ENCODE measurements at places on chromosomes 3 and 15.
A peak's percentile ranks its signal among the peaks of the same experiment; 100 is the strongest.

DNA sequence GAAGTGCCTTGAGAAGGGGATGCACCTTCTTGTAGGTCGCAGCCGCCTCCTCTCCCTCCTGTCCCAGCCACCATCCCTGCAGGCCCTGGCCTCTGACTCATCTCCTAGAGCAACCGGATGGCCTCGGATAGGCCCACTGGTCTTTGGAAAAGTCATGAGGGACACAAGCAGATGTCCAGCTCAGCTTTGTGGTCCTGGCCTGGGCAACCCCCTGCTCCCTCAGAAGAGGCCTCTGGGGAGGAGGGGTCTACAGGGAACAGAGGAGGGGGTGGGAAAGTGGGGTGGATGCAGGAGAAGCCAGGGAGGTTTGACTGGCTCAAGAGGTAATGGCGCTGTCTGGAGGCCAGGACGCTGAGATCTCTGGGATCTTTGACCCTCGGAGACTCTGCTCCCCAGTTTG, 259.2 kb upstream of the TLE3 start:
- DNase-seq = no peak

DNA sequence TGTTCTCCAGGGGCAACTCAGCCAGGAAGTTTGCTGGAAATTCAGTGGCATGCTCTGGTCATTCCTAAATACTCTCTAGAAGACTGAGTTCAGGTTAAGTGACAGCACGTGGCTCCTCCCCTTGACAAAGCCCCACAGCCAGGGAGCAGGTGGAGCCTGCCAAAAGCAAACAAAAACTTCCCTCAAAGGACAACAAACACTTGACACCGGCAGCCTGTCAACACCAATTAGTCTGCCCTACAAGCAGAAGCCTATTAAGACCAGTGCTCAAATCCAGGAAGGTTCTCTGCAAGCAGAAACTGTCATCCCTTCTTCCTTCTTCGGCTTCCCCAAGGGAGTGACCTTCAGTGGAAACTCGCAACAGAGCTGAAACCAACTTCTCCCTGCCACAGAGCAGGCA, 5.0 kb downstream of the MEX3B start:
- no peak for DNase-seq

DNA sequence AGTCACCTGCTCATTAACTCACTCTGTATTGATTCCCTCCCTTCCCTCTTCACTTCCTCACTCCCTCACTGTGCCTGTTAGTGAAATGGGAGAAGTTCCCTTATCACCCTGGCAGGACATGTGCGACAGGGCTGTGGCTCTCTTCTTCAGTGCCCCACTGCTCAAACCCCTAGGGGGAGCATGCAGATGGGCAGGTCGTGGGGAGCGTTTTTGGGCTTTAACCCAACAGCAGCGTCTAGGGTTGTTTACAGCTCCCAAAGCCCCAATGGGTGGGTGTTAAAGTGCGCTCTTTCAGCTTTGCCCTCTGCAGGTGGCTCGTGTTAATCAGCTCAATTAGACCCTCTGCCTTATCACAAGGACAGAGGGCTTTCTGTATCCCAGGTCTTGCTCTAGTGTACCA, 447.8 kb upstream of the PROK2 start:
- no peak for DNase-seq

DNA sequence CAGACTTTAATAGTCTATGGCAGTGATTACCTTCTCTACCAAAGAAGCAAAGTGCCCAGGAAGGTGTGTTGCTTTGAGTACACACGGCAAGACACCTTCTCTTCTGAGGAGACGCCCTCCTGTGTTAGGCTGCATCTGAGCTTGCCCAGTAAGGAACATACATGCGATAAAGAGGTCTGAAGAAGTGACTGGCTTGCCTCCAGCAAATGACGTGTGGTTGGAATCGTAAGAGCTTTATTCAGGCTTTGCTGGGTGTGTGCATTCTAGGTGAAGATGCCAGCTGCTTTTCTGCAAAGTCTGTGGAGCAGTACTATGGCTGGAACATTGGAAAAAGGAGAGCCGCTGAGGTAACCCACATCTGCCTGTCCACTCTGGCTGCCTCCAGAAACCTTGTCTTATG, 22.4 kb downstream of the MAP6D1 start:
- no peak for DNase-seq

DNA sequence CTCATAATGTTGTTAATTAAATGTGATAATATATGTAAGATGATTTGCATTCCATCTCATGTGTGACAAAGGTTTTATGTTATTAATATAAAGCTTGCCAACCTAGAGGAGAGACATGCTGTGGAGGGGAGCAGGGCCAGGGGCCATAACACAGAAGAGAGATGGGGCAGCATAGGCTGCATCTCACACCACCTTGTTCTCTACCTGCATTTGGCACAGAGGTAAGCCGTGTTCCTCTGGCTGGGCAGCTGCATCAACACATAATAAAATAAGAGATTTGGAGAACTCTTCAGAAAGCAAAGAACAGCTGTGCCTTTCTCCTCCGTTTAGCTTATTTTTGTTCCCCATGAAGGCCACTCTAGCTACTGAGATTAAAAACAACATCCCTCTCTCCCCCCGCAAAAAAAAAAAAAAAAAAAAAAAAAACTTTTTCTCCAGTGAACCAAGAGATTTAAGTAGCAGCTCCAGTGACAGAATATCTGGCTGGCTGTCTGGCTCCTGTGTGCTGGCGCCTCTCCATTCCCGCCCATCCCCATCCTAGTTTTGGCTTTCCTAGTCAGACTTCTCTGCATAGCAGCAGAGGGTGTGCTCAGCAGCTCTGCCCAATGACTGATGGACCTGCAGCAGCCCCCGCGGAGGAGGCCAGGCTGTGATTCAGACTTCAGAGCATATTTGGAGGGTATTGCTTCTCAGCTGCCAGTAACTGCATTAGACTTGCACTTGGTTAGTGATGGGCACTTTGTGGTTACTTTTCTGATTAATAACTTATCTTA, 52.2 kb upstream of the STXBP5L start:
- no peak for DNase-seq

- DNase-seq = no peak
Measured at GRCh38 chr3:53799338-53799865, 46.8 kb downstream of the CHDH start.

DNA sequence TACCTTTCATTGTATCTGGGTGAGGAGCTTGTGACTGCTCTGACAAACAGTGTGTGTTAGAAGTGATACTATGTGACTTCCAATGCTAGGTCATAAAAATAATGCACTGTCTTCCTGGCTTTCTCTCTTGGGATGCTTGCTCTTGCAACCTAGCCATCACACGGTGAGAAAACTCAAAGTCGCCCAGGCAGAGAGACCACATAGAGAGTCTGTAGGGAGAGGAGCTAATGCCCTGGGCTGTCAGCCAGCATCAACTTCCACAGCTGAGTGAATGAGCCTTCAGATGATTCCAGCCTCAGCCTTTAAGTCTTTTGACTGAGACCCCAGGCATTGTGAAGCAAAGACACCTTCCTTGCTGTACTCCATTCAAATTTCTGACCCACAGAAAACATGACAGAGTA, 220.6 kb upstream of the SGO1 start:
- DNase-seq = no peak

- DNase-seq = peak; percentile 3
Measured at GRCh38 chr15:37764733-37765191, 169.7 kb upstream of the TMCO5A start.

- DNase-seq = no peak
Measured at GRCh38 chr3:53730576-53730975, 115.6 kb downstream of the CHDH start.

GRCh38 chr3:121998611-121999473, 23.2 kb downstream of the ILDR1 start:
- DNase-seq = no peak

DNA sequence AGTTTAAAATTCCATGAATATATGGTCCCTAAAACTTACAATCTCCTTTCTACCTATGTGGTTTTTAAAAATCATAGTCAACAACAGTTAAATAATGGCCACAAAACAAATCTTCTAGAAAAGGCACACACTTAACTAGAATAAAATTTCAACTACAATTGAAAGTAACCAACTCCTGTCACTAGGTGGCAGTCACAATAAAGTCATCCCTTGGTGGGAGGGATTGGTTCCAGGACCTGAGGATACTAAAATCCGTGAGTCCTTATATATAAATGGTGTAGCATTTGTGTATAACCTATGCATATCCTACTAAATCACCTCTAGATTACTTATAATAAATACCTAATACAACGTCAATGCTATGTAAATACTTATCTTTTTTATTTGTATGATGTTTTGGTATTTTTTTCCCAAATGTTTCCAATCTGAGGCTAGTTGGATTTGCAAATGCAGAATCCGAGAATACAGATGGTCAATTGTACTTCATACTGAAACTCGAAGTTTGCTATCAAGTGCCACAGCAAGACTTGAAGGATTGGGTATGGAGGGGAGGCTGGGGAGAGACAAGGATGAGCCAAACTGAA, 172.6 kb downstream of the FMN1 start:
- no peak for DNase-seq

DNA sequence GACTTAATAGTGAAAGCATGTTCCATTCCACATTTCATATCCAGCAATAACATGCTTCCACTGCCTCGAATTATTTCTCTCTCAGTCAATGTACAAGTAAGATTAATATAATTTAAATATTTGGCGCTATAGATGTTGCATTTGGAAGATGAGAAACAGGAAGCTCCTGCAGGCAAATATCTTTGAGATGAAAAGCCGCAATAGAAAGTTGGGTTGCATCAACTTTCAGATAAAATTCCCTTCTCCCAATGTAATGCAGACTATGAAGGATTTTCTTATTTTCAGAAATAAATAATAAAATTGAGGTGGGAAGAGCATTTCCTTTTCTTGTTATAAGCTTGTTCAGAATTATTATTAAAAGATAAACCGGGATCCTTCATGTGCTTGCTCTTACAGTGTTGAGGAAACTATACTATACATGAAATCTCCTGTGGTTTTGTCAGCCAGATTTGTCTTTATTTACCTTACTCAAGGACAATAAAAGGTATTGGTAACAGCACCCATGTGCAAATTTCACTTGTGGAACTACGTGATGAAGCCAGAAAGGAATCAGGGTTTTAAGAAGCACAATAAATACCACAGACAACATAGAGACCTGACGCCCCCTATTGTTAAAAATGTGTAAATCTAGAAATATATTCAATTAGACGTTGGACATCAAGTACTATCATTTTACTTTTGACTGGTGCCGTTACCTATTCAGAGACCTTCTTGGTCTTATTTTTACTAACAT, 307.0 kb downstream of the ARPP21 start:
- no peak for DNase-seq

GRCh38 chr3:176428552-176428951, 768.7 kb downstream of the TBL1XR1 start:
- DNase-seq = no peak

DNA sequence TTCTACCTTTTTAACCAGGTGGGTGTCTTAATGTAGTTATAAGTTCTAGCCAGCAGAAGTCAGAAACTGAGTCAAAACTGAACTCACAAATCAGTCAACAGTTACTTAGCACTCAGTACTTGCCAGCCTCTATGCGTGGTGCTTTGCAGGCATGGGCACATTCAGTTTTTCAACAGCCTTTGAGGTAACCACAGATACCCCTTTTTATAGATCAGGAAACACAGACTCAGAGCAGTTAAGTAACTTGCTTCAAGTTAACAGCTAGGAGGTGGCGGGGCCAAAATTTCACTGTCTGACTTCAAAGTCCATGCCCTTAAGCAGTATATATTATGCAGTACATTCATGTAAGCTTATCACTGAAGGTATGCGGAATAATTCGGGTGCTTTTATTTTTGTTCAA, 139.4 kb downstream of the FHIT start:
- DNase-seq = no peak

DNA sequence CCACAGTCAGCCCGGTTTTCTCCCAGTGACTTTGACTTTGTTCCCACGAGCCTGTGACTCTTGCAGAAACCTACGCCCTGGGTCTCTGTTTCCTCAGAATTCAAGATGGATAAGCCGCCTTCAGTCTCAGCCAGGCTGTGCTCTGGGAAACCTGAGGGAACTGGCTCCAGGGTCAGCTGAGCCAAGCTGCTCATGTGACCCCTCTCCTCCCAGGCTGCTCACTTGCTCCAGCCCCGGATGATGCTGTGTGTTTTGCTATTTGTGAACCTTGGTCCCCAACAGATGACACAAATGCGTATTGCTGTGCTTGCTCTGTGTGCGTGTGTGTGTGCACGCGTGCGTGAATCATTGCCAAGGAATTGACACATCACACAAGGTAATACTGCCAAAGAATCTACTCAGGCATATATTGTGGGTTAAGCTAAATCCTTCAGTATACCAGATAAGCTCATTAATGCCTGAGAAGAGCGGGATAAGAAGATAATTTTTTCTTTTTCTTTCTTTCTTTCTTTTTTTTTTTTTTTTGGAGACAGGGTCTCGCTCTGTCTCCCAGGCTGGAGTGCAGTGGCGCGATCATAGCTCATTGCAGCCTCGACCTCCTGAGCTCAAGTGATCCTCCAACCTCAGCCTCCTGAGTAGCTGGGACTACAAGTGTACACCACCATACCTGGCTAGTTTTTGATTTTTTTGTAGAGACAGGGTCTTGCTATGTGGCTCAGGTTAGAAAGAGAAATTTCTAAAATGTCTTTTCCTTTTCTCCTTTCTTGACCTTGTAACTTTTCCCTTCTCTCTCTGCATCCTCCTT, 29.2 kb upstream of the UMPS start:
- DNase-seq = no peak

DNA sequence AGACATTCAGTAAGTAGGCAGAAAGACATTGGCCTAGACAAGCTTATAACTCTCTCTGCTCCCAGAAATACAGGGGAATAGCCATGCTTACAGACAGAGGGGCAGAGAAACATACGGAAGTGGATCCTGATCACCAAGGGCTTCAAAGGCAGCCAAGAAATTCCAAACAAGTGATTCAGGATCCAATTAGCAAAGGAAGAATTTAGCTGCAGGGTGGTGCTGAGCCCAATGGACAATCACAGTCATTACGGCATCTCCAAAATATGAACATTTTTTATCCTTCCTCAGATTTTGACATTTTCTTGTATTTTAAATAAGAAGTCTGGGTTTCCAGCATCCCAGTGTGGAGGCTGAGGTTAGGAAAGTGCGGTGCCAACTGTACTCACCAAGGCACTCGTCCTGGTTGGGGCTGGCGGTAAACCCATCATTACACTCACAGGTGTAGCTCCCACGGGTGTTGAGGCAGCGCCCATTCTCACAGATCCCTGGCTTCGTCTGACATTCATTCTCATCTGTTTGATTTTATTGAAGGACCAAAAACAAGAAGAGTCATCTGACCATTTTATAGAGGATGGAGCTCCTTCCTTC, 96.8 kb downstream of the DUT start:
- no peak for DNase-seq

DNA sequence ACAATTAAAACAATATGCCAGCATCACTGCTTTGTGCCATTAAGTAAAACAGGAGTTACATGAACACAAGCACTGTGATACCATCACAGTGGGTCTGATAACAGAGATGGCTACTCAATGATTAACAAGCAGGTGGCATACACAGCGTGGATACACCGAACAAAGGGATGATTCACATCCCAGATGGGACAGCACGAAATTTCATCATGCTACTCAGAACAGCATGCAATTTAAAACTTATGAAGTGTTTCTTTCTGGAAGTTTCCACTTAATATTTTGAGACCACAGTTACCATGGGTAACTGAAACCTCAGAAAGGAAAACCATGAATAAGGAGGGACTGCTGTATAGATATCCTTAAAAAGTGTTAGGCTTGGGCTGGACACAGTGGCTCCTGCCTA, 44.5 kb downstream of the SLC24A1 start:
- no peak for DNase-seq

GRCh38 chr15:59444980-59445545, 7.1 kb downstream of the FAM81A start:
- DNase-seq = no peak

Measured in stimulated activated CD4-positive, alpha-beta T cell treated with anti-CD3 and anti-CD28 coated beads, Interleukin-12 subunit alpha, Interleukin-12 subunit beta, amount 100 ng/mL, for 4 hours (primary cell).